ENCODE measurements at places on chromosomes 11 and 22. TPM values are rescaled to one million over a fixed set of nuclear protein-coding genes. Genes with fewer than 3 reads are reported as not detected.

DNA sequence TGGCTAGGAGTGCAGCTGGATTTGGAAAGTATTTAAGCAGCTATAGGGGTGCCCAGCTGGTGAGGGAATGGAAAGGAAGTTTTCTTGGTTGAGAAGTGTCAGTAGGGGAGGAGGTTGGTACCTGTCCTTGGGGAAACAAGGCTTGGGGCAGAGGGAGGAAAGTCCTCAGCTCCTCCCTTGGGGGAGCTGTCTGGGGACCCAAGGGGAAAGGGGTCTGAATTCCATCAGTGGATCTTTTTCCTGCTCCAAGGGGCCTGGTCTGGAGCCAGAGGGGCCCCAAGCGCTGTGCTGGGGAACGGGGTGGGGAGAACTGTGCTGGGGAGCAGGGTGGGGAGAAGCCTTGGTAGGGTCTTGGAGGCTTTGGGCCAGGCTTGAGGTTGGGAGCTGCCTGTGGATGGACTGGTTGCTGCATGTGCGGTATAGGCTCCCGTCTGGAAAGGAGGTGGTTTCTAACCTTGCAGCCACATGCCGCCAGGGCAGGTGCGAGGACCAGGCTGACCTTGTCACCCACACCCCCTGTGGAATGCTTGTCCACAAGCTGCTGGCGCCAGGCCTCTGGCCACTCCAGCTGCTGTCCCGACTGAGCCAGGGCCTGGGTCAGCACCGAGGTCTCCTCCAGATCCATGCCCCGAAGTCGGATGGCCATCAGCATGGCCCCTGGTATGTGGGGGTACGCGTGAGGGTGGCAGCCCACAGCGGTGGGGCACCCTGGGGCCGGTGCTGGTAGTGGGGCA is 963 bp downstream of the TYMP start:
- no peaks in the 10 kb centered on the region for H3K36me3 ChIP-seq
- peaks cover 26% of the 10 kb centered on the region for H3K4me1 ChIP-seq
- DNase-seq, result peak; percentile 50
- no peaks in the 10 kb centered on the region for H3K27me3 ChIP-seq
- H3K27ac ChIP-seq, result peak overlapping the region; percentile 81

GRCh38 chr11:76293189-76293631 is 86.9 kb upstream of the WNT11 start:
- H3K27me3 ChIP-seq, result no peaks in the 10 kb centered on the region
- peaks cover 22% of the 10 kb centered on the region for H3K4me1 ChIP-seq
- no peak overlapping the region for H3K27ac ChIP-seq
- H3K36me3 ChIP-seq, result no peaks in the 10 kb centered on the region

DNA sequence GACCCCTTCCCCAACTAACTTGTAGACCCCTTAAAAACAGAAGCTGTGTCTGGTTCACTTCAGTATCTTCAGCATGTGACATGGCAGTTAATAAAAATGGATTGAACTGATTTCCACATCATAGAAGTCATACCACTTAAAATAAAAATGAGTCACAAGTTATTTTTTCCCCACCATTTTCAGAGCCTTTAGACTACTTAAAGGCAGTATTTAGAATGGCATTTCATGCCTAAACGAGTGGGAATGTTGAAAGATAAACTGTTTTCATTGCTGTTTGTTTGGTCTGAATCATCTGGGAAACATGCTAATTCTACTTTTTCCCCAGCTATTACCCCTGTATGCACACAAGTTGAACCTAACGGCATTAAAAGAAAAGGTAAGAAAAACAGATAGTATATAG is 324.0 kb downstream of the RAB38 start:
- no peaks in the 10 kb centered on the region for H3K4me1 ChIP-seq
- H3K27me3 ChIP-seq, result no peaks in the 10 kb centered on the region
- no peak overlapping the region for H3K27ac ChIP-seq
- no peak overlapping the region for H3K4me3 ChIP-seq

- H3K27ac ChIP-seq, result no peak overlapping the region
- H3K36me3 ChIP-seq, result no peaks in the 10 kb centered on the region
- H3K4me3 ChIP-seq, result no peak overlapping the region
- no peaks in the 10 kb centered on the region for H3K27me3 ChIP-seq
- DNase-seq, result no peak
Measured at GRCh38 chr11:100863080-100863581, 176.0 kb downstream of the ARHGAP42 start.

DNA sequence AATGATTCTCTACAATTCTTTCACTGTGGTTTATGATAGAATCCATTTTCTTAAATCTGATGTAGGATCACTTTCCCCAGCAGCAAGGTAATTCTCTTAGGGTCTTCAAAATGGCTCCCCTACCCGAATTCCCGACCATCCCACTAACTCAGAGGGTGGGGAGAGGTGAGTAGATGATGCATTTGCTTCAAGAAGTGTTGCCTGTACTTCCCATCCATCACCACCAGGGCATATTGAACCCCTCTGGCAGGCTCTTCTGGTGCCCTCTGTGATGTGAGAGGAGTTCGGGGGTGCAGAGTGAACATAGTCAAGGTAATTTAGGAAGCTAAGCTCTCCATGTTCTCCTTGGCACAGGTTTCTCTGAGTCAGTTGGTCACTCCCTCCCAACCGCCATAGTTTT is 52.3 kb downstream of the ZNRF3 start:
- no peak for DNase-seq
- H3K27ac ChIP-seq, result no peak overlapping the region
- H3K4me1 ChIP-seq, result no peaks in the 10 kb centered on the region
- H3K36me3 ChIP-seq, result no peaks in the 10 kb centered on the region

GRCh38 chr11:94781837-94782236 is 13.7 kb downstream of the AMOTL1 start:
- DNase-seq, result no peak
- H3K4me1 ChIP-seq, result no peaks in the 10 kb centered on the region
- no peak overlapping the region for H3K4me3 ChIP-seq
- no peaks in the 10 kb centered on the region for H3K27me3 ChIP-seq

DNA sequence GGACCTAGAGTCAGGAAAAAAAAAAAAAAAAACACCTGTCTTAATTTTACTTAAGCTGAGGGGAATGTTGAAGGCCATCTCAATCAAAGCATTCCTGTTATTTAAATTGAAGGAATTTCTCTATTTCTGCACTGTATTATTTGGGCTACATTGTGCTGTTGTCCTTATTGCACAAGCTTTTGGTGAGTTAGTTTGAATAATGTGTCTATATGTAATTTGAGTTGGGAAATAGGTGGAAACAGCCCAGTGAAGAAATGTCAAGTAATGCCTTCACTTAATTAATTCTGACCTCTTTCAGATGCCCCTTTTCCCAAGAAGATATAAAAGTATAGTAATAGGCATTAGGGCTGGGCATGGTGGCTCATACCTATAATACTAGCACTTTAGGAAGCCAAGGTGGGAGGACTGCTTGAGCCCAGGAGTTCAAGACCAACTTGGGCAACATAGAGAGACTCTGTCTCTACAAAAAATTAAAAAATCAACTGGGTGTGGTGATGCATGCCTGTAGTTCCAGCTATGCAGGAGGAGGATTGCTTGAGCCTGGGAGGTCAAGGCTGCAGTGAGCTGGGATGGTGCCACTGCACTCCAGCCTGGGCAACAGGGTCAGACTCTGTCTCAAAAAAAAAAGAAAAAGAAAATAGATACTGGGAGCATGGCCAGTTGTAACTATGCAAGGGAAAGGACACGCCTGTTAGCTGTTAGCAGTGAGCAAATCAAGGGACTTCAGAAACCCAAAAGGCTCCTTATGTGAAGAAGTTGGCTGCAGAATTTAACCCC is 34.9 kb downstream of the OR10A6 start:
- no peaks in the 10 kb centered on the region for H3K36me3 ChIP-seq
- H3K27me3 ChIP-seq, result no peaks in the 10 kb centered on the region
- no peak overlapping the region for H3K4me3 ChIP-seq
- no peak overlapping the region for H3K27ac ChIP-seq

GRCh38 chr11:3227568-3228444 is 4.4 kb downstream of the MRGPRE start:
- no peaks in the 10 kb centered on the region for H3K36me3 ChIP-seq
- H3K4me3 ChIP-seq, result no peak overlapping the region
- DNase-seq, result no peak
- no peaks in the 10 kb centered on the region for H3K4me1 ChIP-seq
- H3K27me3 ChIP-seq, result no peaks in the 10 kb centered on the region

GRCh38 chr22:40541300-40541699 is 95.2 kb downstream of the MRTFA start:
- peaks cover 4% of the 10 kb centered on the region for H3K36me3 ChIP-seq
- no peaks in the 10 kb centered on the region for H3K4me1 ChIP-seq
- H3K27me3 ChIP-seq, result no peaks in the 10 kb centered on the region
- no peak overlapping the region for H3K4me3 ChIP-seq
- no peak for DNase-seq
- no peak overlapping the region for H3K27ac ChIP-seq

GRCh38 chr11:64096835-64097234 is 61.1 kb downstream of the FLRT1 start:
- H3K4me3 ChIP-seq, result no peak overlapping the region
- no peak for DNase-seq
- no peak overlapping the region for H3K27ac ChIP-seq

DNA sequence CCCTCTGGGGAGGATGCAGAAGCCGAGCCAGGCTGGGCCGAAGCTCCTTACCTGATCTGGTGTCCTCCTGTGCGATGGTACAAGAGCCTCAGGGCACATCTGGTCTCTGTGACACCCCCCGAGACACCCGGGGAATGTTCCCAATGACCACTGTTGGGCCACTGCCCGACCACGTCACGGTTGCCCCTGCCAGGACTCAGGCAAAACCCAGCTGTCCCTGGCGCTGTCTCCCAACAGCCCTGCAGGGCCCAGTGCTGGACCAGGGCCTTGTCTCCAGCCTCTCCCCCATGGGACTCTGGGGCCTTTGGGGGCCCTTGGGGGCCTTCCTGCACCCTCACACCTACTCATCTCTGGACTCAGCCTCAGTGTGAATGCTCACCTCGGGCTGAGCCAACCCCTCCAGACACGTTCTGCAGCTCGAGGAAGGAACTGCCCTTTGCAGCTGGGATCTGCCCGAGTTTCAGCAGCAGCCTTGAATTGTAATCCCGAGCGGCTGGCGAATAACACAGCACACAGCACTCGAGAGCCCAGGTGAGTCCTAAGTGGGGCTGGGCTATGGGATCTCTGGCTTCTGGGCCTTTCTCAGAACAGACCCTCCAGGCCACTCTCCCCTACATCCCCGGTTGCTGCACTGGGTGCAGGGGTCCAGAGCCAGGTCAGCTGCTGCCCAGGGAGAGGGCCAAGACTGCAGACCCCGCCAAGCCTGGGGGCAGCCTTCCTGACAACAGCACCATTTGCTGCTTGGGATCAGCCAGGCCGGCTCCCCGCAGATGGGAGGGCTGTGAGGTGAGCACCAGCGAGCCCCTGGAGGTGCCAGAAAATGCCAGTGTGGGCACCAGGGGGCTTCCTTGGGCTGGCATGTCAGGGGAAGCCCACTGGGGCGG is 39.8 kb downstream of the RTN4R start:
- H3K36me3 ChIP-seq, result no peaks in the 10 kb centered on the region
- H3K27ac ChIP-seq, result no peak overlapping the region

DNA sequence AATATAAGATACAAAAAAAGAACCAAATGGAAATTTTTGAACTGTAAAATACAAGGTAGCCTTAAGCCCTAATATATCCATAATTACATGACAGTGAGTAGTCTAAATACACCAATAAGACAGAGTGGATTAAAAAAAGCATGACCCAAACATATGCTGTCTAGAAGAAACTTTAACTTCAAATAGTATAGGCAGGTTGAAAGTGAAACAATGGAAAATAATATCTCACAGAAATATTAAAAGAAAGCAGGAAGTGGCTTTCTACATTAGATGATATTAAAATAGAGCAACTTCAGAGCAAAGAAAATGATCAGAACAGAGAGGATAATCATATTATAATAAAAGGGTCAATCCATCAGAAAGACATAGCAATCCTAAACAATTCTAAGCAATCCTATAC is 21.8 kb downstream of the DCUN1D5 start:
- DNase-seq, result no peak
- H3K4me3 ChIP-seq, result no peak overlapping the region
- H3K4me1 ChIP-seq, result peaks cover 9% of the 10 kb centered on the region

DNA sequence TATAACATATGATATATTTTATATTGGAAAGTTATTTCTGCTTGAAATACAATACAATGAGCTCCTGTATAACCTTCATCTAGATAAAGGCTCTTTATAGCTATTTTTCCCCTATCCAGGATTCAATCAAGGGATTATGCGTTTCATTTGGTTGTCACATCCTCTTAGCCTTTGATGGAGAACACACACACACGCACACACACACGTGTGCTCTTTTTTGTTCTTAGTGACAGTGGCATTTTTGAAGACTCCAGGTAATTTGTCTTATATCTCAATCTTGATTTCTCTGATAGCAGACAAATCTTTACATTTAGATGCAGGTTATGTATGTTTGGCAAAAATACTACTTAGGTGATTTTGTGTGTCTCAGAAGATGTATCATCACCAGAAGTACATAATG is 144.2 kb upstream of the CEP126 start:
- no peaks in the 10 kb centered on the region for H3K36me3 ChIP-seq
- no peak overlapping the region for H3K4me3 ChIP-seq
- no peak for DNase-seq
- H3K27ac ChIP-seq, result no peak overlapping the region
- no peaks in the 10 kb centered on the region for H3K27me3 ChIP-seq
- H3K4me1 ChIP-seq, result no peaks in the 10 kb centered on the region

DNA sequence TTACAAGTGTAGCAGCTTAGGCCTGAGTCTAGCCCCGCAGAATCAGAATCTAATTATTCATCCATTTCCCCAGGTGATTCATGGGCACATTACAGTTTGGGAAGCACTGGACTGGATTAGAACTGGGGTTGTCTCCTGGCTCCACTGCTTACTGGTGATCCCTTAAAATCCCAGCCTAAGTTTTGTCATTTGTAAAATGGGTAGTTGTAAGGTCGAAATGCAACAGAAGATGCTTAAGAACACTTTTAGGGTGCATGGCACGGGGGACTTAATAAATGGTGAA is 1.3 kb downstream of the STX3 start:
- H3K36me3 ChIP-seq, result no peaks in the 10 kb centered on the region
- H3K4me3 ChIP-seq, result no peak overlapping the region
- H3K27ac ChIP-seq, result no peak overlapping the region
- no peaks in the 10 kb centered on the region for H3K27me3 ChIP-seq
- H3K4me1 ChIP-seq, result peaks cover 14% of the 10 kb centered on the region
- DNase-seq, result no peak

The BCO2 gene
- 1.7 TPM for total RNA-seq

The CST6 gene
- not detected for total RNA-seq

The KDM4F gene
- total RNA-seq, result not detected

The SEC14L6 gene
- not detected for total RNA-seq

The KDELR3 gene
- not detected for total RNA-seq

The SLC2A11 gene
- 61.5 TPM for total RNA-seq
